ENCODE measurements at places on chromosomes 5 and 9.

DNA sequence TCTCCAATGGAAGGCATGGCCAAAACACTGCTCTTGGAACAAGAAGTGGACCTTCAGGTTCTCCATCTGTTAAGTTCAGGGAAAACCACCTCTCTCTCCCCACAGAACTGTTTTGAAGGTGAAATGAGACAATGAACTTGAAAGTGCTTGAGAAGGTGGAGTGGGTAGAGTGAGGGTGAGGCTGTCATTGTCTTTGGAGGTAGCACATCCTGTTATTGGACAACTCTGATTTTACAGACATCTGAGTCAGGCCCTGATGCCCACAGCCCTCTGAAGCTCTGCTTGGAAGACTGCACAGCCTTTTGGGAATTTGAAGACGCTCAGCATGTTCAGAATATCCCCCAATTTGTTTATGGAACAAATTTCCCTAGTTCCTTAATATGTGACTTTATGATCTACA, 27.6 kb upstream of the TEX48 start:
- no peak for DNase-seq

- no peak for DNase-seq
Observed at GRCh38 chr5:25618821-25619220, 974.0 kb upstream of the CDH10 start.

GRCh38 chr5:151237685-151238084, 13.8 kb upstream of the CCDC69 start:
- DNase-seq = no peak

- no peak for DNase-seq
Observed at GRCh38 chr5:76788362-76788761, 30.5 kb upstream of the F2RL1 start.

GRCh38 chr9:75921391-75922127, 31.1 kb downstream of the PCSK5 start:
- DNase-seq = no peak

DNA sequence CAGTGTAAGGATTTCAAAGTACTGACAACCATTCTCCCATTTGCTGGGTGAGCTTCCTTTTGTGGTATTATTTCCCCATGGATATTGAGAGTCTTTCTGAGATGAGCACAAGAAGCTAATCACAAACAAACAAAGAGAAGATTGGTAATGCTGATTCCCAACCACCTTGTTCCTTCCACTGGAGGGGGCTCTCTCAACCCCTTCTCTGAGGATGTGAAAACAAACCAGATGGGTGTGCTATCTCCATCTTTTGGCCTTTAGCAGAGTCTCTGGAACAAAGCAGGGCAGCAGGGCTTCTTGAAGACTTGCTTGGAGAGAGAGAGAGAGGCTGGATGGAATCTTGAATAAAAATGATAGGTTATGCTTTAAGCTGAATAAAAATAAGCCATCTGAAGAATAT, 576.7 kb upstream of the ZNF462 start:
- DNase-seq = peak; percentile 50

DNA sequence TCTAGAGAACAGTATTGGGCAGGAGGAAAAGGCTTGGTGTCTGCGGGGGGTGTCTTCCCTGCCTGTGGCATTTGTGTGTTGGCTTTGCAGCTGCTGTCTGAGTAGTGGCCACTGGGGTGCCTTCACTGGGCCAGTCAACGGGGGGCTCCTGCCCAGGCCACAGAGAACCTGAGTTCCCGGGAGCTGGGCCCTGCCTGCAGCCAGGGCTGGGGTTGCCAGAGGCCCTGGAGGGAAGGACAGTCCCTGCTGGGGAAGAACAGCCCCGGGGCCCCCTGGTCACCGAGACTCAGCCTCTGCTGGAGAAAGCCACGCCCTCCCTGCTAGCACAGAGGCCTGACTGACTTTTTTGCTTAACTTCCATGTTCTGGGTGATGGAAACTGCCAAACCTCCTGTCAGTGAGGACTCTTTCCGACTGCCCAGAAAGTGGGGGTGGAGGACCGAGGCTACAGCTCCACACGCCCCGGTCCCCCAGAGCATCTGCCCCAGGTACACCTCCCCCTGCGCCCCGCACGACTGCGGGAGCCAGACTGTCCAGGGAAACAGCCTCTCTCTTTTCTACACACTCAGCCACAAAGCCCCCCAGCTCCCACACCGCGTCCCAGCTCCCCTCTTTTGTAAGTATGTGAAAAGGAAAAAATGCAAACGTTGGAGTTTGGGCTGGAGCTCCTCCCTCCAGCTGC, 133.4 kb downstream of the DAB2IP start:
- no peak for DNase-seq
